ENCODE measurements at places on chromosomes 3 and 15.

DNA sequence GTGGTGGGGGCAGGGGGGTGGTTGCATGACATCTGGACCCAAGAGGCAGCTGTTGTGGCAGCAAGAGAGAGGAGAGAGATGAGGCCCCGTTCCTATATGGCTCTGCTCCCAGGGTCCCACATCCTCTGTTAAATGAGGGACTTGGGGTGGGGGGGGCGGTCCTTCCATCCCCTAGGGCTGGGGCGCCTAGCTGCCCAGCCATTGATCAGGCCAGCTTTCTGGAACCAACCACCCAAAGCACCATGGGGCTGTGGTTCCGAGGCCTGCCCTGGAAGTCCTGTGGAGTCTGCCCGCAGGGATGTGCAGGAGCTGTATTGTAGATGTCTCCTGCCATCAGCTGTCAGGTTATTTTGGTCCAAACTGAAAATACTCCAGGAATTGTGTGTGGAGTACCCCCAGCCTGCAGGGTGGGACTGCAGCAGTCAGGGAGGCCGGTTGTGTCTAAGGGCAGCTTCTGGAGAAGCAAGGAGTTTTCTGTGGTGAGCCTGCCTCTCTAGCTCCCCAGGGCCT lies 5.2 kb downstream of the FURIN start:
- no peak for DNase-seq

DNA sequence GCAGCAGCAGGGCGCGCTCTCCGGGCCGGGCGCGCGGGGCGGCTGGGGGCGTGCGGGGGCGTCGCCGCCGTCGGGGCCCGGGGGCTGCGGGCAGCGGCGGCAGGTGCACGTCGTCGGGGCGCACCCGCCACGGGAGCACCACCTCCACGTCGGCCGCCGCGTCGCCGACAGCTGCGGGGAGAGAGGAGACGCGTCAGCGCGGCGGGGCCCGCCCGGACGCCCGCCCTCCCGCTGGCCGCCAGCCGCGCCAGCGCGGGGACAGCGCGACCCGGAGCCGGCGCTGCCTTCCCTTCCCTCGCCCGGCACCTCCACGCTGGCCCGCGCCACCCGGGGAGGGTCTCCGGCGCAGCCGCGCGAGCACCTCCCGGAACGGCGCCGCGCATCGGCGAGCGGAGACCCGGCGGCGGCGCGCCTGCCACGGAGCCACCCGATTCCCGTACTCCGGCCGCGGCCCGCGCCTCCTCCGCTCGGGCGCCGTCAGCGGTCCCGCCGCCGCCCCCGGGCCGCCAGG lies 481 bp downstream of the ADAMTS17 start:
- DNase-seq: no peak

GRCh38 chr15:98983334-98983733 lies 24.3 kb downstream of the PGPEP1L start:
- peak; percentile 15 for DNase-seq

GRCh38 chr15:59170295-59171066 lies 36.2 kb upstream of the LDHAL6B start:
- peak; percentile 87 for DNase-seq

- no peak for DNase-seq
These were observed 42.1 kb upstream of the TSPAN3 start for GRCh38 chr15:77112838-77113504.

- no peak for DNase-seq
These were observed 8.5 kb upstream of the HACD2 start for GRCh38 chr3:123593381-123593780.

- no peak for DNase-seq
These were observed 267.0 kb downstream of the PLCL2 start for GRCh38 chr3:17151598-17152373.

DNA sequence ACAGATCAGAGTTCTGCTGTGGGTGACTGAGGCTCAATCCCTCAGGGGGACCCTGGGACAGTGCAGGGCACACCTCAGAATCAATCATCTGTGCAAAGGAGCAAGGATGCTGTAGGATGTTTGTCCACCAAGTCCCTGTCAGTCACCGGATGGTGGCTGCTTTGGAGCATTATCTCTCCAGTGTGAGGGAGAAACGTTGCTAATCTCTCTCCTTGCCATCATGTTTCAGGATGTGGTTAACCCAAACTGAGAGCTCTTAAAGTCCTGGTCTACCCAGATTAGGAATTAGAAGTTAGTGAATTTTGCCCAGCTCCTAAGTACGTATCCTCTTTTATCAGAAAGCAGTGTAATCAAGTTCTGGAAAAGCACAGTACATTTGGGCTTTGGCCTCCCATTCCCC lies 26.2 kb upstream of the LRRC3B start:
- no peak for DNase-seq

DNA sequence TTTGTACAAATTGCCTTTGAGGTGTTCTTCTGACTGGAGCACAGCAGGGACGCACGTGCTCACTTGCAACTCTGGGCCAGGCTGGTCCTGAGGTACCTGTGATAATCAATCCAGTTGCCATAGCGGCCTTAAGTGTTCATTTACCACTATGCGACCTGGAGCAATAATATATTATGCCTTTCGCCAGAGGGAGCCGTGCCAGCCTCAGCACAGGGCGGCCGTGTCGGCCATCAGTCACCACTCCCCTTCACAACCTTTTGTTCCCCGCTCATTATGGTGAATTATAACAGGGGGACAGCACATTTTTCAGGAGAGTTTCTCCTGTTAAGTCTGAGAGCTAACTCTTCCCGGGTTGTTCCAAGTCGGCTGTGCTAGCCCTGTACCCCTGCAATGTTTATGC lies 289.7 kb downstream of the RORA start:
- DNase-seq: no peak

GRCh38 chr3:102238362-102238761 lies 196.5 kb upstream of the ZPLD1 start:
- no peak for DNase-seq

GRCh38 chr3:115381573-115381912 lies 234.5 kb upstream of the ZBTB20 start:
- DNase-seq: no peak

DNA sequence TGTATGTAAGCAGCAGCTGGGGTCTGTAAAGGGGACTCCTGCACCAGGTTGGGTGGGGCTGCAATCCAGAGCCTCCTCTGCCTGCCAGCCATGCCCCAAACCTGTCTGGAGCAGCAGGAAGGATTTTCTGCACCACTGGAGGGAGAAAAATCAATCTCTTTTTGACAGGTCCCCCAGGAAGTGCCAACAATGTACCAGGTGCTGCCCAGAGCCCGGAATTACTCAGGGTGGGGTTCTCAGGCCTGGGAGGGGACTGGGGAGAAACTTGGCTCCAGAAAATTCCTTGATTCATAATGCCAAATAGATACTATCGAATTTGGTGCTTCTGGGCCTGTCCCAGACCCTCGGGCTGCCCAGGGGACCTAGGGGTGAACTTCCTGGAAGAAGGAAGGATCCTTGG lies 52.6 kb downstream of the WNT7A start:
- DNase-seq: no peak

- DNase-seq: no peak
These were observed 4.2 kb upstream of the CHRM5 start for GRCh38 chr15:33963831-33964664.

DNA sequence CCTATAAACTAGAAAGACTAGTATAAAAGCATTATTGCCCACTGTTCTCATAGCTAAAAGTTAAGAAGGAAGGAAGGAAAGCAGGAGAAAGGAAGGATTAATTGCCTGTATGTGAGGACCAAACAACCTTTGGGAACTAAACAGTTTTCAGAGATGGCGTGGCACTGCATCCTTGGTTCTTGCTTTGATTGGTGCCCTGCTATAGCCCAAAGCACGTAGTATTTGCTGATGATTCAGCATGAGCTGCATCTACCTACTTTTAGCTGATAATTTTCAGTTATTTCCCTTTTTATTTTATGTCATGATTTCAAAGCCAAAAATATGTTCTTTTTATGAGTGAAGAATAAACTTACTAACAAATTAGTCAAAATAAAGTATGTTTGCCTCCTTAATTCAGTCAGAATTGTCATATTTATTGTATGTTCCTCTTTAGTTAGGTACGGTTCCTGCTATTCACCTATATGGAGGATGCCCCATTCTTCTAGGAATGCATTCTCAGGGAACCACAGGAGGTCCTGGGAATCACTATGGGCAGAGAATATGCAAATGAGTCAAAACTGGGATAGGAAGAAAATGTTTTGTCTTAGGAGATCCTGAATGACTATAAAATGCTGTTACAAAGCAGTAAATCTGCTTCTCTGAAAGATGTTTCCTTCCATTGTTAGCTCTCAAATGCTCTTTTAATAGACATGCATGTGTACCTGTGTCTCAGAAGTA lies 65.4 kb upstream of the THSD4 start:
- no peak for DNase-seq

DNA sequence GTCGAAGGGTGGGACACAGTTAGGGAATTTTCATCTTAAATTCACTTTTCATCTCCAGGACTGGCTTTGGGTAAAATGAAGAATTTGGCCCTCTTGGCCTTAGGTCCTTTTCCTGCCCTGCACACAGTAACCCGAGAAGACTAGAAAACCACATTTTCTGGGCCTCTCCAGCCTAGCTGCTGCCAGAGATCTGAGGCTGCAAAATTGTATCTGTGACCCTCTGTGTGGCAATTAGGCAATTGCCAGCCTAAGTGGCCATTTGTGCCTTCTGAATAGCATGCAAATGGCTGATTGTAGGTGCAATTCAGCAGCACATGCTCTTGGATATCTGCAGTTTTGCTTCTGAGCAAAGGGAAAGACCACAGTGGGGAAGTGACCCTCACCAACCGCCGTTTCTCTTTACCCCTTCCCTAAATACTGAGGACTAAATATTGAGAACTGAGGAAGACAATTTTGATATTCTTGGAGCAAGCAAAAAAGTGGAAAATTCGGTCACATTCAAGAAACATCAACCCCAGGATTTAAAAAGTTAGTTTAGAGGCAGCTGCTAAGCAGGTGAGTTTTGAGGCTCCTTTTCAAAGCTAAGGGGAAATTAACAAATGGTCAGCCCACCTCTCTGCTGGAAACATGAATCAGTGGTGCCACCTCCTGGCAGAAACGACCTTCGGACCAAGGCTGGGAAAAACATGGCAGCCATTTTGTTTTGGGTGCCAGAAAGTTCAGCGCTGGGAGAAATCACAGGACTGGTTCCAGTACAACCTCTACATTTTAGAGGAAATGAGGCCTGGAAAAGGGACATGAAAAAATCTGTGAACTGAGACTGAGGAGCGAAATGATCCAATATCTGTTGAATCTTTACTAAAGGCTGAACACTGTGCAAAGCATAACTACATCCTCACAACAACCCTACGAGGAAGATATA lies 56.6 kb upstream of the PRTG start:
- no peak for DNase-seq

GRCh38 chr3:71710906-71711494 lies 14.2 kb downstream of the EIF4E3 start:
- peak; percentile 17 for DNase-seq

Data from fibroblast of skin of left biceps (primary cell).